Hematopoietic multipotent progenitor cell treated with erythropoietin and hydrocortisone succinate and interleukin-3 and kit ligand, for 6 days (in vitro differentiated cells): ENCODE measurements at places on chromosomes 5 and 9.

DNA sequence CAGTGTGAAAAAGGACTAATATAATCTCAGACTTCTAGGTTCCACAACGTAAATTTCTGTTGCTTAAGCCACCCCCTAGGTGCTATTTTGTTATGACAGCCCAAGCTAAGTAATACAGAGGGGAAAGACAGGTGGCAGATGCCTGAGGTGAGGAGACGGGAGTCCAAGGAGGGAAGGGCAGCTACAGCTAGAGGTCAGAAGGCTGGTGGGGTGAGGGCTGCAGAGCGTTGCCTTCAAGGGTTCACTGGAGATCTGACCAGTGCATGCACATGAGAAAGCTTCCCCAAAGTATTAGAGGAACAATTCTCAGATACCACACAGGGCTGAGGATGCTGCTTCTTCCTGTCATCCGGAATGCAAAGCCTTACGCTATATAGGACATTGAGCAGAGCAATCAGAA is 104.7 kb upstream of the IRX4 start:
- no peak for DNase-seq

GRCh38 chr9:1462626-1463308 is 412.6 kb downstream of the DMRT2 start:
- no peak for DNase-seq

GRCh38 chr5:146890731-146891440 is 12.3 kb upstream of the PPP2R2B start:
- peak; percentile 31 for DNase-seq

DNA sequence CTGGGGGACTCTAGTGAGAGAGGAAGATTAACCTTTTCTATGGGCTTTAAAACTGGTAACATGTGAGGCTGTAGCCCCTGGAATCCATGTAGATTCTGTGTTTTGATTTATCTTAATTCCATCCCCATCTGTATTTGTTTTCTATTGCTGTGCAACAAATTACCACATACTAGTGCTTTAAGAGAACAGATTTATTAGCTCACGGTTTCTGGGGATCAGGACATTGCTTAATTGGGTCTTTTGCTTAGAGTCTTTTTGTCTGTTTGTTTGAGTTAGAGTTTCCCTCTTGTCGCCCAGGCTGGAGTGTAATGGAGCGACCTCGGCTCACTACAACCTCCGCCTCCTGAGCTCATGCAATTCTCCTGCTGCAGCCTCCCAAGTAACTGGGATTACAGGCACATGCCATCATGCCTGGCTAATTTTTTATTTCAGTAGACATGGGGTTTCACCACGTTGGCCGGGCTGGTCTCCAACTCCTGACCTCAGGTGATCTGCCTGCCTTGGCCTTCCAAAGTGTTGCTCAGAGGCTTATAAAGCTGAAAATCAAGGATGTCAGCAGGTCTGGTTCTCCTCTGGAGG is 29.9 kb upstream of the GNA14 start:
- DNase-seq = no peak

- DNase-seq = no peak
These were observed 26.9 kb downstream of the COL15A1 start for GRCh38 chr9:98970532-98971041.

DNA sequence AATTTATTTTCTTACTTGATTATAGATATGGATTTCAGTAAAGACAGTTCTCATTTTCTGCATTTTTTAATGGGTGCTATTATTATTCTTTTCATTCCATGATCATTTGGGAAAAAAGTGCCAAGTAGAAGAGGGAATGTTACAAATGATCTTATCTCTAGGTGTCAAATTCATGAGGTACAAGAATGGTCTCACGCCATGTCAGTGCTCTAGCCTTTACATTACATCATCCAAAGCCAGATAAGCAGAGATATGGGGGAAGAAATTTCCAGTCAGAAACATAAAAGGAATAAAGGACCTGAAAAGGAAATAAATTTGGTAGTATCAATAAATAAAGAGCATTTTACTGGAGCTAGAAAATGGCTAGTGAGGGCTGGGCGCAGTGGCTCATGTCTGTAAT is 1544.2 kb upstream of the CDH6 start:
- no peak for DNase-seq

GRCh38 chr5:38789134-38789533 is 56.7 kb upstream of the OSMR start:
- DNase-seq = no peak

DNA sequence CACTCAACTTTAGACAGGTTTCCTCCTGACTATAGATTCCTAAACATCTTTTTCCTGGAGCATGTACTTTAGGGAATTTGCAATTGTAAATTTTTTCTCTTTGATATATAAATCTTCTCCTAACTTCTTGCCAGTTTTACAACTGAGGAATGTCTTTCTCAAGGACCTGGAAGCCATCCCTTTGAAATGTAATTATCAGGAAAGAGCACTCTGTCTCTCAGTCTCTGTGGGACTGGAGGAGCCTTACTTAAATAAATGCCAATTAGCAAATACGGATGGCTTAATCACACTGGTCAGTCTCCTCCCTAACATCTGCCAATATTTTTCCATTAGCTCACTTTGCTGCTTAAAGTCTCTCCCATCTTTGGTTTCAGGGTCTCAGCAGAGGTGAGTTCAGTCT is 344.3 kb upstream of the ARRDC3 start:
- DNase-seq = no peak

DNA sequence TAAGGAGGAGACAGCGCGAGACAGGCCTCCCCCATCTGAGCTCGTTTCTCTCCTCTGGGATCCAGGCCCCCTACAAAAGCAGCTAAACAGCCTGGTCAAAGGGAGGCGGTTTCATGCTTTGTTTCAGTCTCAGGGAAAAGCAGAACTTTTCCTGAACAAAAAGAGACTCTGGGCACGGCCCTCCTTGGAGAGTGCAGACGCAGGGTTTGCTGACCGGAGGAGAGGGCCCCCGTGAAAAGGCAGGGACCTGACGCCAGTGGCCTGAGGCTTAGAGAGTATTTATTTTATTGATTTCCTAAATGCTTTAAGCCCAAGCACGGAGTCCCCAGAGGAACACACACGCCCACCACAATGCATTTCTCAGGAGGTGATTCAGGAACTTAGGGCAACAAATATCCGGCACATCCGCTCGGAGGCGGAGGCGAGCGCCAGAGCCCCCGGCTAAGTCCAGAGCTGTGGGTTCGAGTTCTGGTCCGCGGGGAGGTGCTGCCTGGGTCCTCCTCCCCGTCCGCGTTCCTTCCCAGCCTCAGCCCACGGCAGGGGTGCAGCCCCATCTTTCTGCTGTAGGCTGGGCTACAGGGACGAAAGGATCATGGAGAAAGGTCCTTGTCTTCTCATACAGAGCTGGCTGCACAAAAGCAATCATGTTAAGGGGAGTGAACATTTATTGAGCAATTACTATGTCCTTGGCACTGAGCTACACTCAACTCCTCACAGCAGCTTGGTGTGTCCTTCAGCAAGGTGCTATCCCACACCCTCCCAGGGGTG is 40.0 kb downstream of the PTGES start:
- DNase-seq = no peak

GRCh38 chr5:82218374-82219156 is 59.6 kb downstream of the RPS23 start:
- no peak for DNase-seq

DNA sequence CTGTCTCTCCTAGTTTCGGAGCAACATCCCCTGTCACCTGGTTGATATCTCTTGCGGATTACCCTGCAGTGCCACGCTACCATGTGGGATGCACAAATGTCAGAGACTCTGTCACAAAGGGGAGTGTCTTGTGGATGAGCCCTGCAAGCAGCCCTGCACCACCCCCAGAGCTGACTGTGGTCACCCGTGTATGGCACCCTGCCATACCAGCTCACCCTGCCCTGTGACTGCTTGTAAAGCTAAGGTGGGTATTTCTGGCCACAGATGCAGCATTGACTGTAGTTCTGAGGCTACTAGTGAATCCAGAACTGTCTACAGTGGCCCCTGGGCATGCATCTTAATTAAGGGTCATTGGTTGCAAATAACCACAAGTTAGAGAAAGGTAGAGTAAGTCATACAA is 50.8 kb downstream of the AQP7 start:
- DNase-seq = peak; percentile 69

- no peak for DNase-seq
These were observed 46.0 kb downstream of the CNOT6 start for GRCh38 chr5:180540050-180540694.

GRCh38 chr9:82790875-82791274 is 272.1 kb downstream of the RASEF start:
- peak; percentile 5 for DNase-seq

GRCh38 chr5:170057311-170057710 is 48.4 kb upstream of the FOXI1 start:
- DNase-seq = no peak

DNA sequence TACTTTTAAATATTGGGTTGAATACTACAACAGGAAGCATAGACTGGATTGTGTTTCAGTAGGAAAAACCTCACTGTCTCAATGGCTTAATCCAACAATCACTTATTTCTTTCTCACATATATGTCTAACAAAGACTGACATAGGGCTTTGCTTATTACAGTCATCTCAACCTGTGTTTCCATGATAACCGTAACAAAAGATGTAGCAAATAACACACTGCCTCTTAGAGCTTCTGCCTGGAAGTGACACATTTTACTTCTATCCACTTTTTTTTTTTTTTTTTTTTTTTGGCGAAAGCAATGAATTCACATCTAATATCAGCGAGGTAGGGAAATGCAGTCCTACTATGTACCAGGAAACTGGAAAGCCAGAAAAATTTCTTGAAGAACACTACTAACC is 204.9 kb upstream of the CDKN2B start:
- DNase-seq = no peak

GRCh38 chr5:31054453-31054852 is 139.0 kb upstream of the CDH6 start:
- no peak for DNase-seq

DNA sequence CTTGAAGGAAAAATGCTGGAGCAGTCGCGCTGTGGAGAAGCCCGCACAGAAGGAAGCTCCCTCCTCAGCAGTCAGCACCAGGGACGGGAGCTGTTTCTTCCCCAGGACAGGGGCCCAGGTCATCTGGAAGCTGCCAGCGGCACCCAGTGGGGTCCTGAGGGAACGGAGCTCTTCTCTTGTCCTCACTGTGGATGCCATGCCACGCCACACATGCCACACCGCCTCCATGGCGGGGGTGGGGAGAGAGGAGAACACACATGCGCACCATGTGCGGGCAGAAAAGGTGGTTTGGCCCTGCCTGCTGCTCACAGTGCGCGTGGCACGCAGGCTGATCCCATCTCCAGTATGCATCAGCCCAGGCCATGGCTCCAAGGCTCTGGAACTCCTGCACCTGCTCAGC is 41.7 kb upstream of the ZNF354B start:
- no peak for DNase-seq

GRCh38 chr9:122215663-122216062 is 13.1 kb downstream of the LHX6 start:
- DNase-seq = peak; percentile 33

- no peak for DNase-seq
These were observed 86.5 kb upstream of the ANKRD55 start for GRCh38 chr5:56319526-56320181.

DNA sequence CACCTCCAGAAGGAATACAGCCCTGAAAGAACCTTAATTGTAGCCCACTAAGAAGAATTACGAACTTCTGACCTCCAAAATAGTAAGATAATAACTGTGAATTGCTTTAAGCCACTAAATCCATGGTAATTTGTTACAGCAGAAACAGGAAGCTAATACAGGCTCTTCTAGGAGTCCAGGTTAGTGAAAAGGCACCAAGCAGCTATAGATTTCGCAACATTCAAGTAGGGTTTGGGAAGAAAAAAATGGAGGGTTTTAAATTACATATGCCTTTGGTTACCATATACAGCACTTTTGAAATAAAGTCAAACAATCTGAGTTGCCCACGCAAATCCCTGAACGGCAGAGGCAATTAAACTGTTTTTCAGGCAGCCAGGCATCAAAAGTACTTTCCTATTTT is 1.7 kb upstream of the ACTL7A start:
- no peak for DNase-seq

- no peak for DNase-seq
These were observed 8.8 kb downstream of the MSX2 start for GRCh38 chr5:174733091-174733690.

DNA sequence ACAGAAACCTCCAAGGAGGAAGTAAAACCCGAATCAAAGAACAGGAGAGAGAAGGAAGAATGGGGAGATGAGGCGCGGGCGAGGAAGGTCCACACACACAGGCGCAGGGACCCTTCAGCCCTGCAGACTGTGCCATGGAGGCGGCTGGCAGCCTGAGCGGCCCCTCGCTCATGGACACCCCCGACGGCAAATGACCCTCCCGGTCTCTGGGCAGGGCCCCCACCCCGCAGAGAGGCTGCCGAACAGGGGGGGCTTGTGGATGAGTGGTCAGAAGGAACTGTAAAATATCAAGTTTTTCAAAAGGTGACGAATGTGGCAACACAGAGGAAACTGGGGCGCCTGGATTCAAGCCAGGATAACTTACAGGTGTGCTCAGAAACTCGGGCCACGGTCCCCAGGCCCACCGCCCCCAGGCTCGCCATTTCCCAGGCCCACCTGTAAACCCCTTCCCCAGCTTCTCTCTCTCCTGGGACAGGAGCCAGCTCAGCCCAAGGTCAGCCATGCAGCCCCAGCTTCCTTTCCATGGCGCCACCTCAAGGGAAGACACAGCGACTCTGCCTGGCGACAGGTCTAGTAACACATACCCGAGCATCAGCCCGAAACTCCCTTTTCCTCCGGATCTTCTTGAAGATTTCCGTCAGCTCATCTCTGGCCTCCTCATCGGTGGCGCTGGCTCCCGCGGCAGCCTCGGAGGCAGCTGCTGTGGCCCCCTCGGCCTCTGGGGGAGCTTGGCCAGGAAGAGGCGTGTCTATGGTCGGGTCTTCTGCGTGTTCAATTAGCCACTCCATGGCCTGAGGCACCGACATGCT is 16.5 kb downstream of the UBAC1 start:
- no peak for DNase-seq

DNA sequence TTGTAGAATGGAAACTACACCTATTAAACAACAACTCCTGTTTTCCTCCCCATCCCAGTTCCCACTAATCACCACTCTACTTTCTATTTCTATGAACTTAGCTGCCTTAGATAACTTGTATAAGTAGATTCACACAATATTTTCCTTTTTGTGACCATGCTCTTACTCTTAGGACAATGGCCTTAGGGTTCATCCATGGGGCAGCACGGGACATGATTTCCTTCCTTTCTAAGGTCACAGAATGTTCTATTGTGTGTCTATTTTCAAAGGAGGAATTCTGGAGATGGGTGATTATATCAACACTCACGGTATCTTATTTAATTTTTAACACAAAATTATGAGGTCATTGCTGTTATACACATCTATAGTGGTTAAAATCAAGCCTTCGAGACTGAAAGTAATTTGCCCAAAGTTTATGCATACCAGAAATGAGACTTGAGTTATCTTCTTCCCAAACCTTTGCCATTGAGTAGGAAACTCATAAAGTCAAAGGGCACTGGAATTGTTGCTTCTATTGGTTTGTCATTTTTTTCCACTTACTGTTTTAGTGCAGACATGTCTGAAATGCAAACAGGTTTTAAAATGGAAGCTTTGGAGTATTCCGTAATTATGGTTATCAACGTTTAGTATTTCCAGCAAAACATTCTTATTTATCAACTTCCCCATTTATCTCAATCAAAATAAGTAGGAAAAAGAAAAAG is 23.6 kb downstream of the CTSL start:
- no peak for DNase-seq
